ENCODE measurements at places on chromosomes 1 and 21.

GRCh38 chr1:200483491-200484143 is 73.8 kb upstream of the ZNF281 start:
- H3K4me3 ChIP-seq = no peak overlapping the region
- H3K27ac ChIP-seq = no peak overlapping the region
- peaks cover 3% of the 10 kb centered on the region for H3K27me3 ChIP-seq
- no peaks in the 10 kb centered on the region for H3K36me3 ChIP-seq

GRCh38 chr1:41513383-41513735 is 28.9 kb upstream of the EDN2 start:
- no peaks in the 10 kb centered on the region for H3K36me3 ChIP-seq
- H3K27ac ChIP-seq = no peak overlapping the region

DNA sequence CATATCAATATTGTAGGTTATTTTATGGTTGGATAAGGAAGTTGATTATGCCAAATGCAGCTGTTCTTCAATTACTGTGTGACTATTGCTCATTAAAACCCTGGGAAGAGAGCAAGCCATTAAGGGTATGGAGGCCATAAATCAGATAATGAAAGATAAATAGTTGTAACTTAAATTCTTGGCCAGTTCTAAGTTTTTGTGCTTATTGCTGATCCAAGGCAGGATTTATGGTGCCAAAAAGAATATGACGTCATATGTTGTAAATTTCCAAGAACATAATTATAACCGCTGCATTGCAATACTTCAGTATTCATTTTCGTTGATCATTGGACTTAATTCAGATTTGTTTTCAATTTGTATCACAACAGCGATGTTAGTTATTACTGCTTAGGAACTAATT is 211.6 kb downstream of the LRRC40 start:
- H3K27me3 ChIP-seq = no peaks in the 10 kb centered on the region
- H3K4me3 ChIP-seq = no peak overlapping the region
- no peaks in the 10 kb centered on the region for H3K4me1 ChIP-seq
- no peak for DNase-seq

DNA sequence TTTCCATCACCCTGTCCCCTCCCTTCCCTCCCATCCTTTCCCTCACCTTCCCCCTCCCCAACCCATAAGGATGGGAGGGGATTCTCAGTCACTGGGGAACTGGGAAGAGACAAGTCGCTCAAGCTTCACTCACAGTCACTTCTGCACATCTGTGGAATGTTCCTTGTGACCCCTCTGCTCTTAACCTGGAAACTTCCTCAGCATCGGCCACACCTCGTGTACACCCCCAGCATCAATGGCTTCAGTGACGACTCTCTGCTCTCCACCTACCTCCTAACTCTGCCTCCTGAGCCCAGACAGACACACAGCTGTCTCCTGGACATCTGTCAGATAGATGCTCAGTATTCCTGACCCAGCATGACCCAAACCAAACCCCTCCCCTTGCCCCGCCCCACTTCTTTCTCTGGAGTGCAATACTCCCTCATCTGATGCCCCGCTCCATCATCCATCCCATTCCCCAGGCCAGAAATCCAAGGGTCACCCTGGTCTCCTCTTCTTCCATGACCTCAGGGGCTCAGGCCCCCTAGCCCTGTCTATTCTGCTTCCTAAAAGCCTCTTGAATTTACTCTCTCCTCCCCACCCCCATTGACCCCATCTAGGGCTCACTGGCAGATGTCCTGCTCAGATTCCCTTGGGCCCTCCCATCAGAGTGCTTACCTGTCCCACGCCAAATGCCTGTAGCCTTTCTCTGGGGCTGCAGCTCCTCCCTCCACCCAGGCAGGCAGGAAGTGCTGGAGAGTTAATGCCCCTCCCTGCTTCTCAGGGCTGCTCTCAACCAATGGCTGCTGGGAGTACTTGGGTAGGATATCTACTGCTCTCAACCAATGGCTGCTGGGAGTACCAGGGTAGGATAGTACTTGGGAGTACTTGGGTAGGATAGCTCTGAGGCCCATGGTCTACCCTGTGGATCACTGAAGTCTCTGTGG is 83.1 kb upstream of the CSF3R start:
- no peak overlapping the region for H3K27ac ChIP-seq
- H3K36me3 ChIP-seq = no peaks in the 10 kb centered on the region
- DNase-seq = peak; percentile 24

DNA sequence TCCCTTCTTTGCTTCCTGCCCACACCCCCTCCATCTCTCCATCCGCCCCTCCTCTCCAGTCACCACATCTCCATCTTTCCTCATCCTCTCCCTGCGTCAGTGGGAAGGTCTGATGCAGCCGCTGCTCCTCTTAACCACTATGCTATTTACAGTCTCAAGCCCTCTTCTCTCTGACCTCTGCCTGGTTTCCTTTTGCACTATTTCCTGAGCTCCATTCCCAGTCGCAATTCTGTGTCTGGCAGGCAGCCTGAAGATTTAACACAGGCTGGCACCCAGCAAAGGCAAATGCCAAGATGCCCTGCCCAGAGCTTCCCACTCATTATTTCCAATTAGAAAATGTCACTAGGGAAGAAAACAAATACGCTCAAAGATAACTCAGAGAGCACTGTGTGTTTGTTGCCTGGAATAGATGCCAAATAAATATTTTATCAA is 89.6 kb upstream of the LPGAT1 start:
- H3K27ac ChIP-seq = no peak overlapping the region
- H3K4me1 ChIP-seq = no peaks in the 10 kb centered on the region
- no peak for DNase-seq
- H3K4me3 ChIP-seq = no peak overlapping the region
- no peaks in the 10 kb centered on the region for H3K27me3 ChIP-seq
- H3K36me3 ChIP-seq = no peaks in the 10 kb centered on the region

- no peak overlapping the region for H3K27ac ChIP-seq
- no peaks in the 10 kb centered on the region for H3K4me1 ChIP-seq
- H3K36me3 ChIP-seq = no peaks in the 10 kb centered on the region
- DNase-seq = no peak
These were observed 12.7 kb upstream of the LYPLAL1 start for GRCh38 chr1:219160967-219161366.

- no peak for DNase-seq
- H3K4me1 ChIP-seq = peaks cover 14% of the 10 kb centered on the region
- no peak overlapping the region for H3K4me3 ChIP-seq
- no peaks in the 10 kb centered on the region for H3K36me3 ChIP-seq
- H3K27ac ChIP-seq = peak overlapping the region; percentile 92
These were observed 1.2 kb upstream of the ZBTB40 start for GRCh38 chr1:22450351-22451021.

- no peak overlapping the region for H3K27ac ChIP-seq
- no peaks in the 10 kb centered on the region for H3K4me1 ChIP-seq
- DNase-seq = peak; percentile 23
- no peaks in the 10 kb centered on the region for H3K36me3 ChIP-seq
- no peaks in the 10 kb centered on the region for H3K27me3 ChIP-seq
- H3K4me3 ChIP-seq = no peak overlapping the region
These were observed 140.9 kb downstream of the ACTL8 start for GRCh38 chr1:17895986-17896385.

DNA sequence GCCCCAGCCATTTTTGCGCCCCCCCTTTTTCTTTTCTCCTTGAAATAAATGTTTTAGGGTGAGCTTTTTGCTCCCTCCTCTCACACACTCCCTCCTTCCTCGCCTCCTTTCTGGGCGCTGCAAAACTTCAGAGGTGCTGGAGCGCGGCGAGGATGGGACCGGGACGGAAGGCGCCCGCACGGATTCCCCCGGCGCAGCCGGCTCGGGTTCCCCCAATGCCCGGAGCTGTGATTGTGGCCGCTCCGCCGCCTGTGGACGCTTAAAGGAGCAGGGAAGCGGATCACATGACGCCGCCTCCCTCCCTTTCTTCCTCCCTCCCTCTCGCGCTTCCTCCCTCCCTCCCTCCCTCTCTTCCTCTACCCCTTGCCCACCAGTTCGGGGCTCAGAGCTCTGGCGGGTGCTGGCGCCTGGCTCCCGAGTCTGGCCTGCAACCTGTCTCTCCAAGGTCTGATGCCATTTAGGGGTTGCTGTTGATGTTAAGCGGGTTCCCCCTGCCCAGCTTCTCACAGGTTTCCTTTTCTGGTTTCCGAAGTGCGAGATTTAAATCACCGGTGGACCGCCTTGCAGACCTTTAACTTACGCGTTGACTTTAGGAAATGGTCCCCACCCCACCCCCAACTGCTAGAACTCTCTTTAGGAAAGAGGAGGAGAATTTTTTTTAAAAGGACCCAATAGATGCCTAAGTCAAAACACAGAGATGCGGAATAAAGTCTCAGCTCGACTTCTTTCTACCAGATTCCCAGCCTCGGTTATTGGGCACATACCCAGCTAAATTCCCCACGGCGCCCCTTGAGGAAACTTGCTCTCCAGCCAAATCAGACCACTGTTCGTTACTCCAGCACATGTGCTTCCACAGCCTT is at the start of gene WLS:
WLS (minus strand) TSS at position 235 of the 860 bp plus-strand sequence; CDS start at position 11, 224 bp downstream.
- H3K4me3 ChIP-seq = peak within 1 kb of the TSS; percentile 63
- DNase-seq = peak; percentile 87
- H3K27ac ChIP-seq = peak within 1 kb of the TSS; percentile 66
- H3K4me1 ChIP-seq = peaks cover 17% of the 10 kb centered on the region

DNA sequence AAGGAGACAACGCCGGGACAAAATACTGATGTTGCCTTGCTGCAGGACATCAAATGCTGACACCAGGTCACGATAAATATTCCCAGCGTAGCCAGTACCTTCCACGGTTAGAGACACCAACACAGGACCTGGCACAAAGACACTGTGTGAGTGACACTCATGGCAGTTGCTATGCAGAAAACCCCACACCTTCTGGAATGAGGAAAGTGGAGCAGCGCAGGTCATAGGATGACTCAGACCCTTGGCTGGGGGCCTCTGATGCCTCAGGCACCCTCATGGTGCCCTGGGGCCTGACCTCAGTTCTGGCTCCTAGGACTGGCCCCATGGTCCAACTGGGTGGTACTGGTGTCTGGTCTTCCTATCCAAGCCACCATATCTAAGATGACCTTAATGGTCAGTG is 7.0 kb downstream of the DCST2 start:
- H3K36me3 ChIP-seq = no peaks in the 10 kb centered on the region
- DNase-seq = no peak
- no peaks in the 10 kb centered on the region for H3K4me1 ChIP-seq
- no peak overlapping the region for H3K27ac ChIP-seq
- no peaks in the 10 kb centered on the region for H3K27me3 ChIP-seq

DNA sequence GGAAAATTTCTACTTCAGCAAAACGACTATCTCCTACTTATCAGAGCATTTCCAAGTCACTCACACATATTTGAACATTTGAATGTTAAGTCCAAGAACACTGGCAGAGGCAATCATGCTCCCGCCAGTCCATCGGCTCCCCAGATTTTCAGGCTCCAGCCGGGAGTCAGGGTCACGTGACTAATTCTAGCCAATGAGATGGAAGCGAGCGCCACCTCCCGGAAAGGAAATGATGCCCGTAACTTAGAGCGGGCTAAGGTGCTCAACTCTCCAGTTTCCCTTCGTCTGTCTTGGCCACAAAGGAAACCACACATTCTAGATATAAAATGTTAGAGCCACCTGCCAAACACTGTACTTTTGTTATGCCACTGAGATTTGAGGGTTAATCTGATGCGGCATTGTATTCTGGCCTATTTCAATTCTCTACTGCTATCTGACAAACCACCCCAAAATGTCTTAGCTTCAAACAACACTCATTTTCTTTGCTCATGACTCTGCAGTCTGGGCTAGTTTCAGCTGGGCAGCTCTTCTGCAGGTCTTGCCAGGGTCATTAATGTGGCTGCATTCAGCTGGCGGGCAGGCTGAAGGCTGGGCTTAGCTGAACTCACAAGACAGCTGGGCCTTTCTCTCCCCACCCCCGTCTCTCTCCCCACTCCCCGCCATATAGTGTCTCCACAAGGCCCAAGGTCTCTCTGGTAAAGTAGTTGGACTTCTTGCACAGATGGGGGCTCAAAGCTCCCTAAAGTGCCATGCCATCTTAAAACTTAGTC is 16.5 kb upstream of the LHX4 start:
- no peak overlapping the region for H3K4me3 ChIP-seq
- no peaks in the 10 kb centered on the region for H3K36me3 ChIP-seq
- DNase-seq = peak; percentile 72

DNA sequence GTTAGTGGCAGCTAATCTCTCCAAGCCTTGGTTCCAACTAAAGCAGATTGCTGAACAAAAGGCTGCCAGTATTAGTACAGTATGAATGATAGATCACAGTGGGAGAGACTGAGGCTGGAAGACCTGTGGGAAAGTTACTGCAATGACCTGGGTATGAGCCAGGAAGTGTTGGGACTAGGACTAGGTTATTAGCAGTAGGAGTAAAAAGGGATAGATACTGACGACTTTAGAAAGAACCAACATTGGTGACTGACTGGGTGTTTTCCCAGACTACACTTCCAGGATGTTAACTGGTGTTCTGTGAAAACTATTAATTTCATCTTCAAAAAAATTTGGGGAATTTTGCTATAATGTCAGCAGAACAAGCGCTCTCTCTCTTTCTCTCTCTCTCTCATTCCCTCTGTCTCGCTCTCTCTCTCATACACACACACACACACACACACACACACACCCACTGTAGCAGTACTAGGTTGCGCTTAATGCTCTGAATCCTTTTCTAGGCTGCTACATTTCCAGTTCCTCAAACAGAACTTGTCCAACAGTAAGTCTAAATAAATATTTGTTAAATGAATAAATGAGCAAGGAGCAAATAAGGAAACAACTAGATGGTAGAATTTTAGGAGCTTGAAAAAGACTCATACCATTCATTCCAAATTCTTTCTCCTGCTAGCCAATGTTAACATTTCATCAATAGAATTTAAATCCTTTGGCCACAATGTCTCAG is 47.6 kb upstream of the RGS8 start:
- H3K36me3 ChIP-seq = no peaks in the 10 kb centered on the region
- no peak overlapping the region for H3K27ac ChIP-seq
- no peak for DNase-seq
- H3K27me3 ChIP-seq = no peaks in the 10 kb centered on the region

DNA sequence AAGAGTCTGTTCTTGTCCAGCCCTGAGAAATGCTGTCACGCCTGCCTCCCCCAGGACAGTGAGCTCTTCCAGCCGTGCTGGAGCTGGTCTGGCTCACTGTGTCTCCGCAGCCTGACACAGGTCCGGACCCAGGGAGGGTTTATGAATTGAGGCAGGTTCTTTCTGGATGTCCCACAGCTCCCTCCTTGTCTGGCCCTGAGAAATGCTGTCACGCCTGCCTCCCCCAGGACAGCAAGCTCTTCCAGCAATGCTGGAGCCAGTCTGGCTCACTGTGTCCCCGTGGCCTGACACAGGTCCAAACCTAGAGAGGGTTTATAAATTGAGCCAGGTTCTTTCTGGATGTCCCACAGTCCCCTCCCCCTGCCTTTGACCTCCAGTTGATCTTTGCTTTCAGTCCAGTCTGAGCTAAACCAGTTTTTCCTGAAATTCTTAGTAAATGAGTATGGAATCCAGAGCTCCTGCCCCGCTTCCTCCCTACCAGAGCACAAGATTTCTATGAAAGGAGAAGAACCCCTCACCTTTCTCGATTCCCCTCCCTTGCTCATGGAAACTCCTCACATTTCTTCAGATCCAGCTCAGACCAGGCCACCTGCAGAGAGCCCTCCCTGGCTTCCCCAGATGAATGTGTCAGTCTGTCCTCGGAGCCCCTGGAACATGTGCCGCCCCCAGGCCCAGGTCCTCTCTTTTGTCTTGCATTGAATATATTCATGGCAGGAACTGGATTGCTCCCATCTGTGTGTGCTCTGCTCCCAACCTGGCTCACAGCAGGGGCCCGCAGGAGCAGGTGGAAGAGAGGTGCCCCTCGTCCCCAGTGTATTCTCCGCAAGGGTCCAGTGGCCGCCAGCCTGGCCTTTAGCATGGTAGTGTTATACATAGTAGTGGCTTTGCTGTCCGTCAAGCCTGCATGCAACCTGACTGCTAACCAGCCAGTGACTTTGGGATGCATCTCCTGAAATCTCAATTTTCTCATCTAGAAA is 116.3 kb downstream of the EPHB2 start:
- H3K36me3 ChIP-seq = no peaks in the 10 kb centered on the region
- peak; percentile 51 for DNase-seq
- H3K4me1 ChIP-seq = no peaks in the 10 kb centered on the region
- H3K27me3 ChIP-seq = no peaks in the 10 kb centered on the region
- no peak overlapping the region for H3K27ac ChIP-seq
